CD4-positive, alpha-beta T cell treated with Interleukin-15 for 4 hours (primary cell): ENCODE measurements at places on chromosomes 11 and 22.

- DNase-seq, result no peak
Measured at GRCh38 chr22:20428496-20429253, 8.9 kb downstream of the SCARF2 start.

DNA sequence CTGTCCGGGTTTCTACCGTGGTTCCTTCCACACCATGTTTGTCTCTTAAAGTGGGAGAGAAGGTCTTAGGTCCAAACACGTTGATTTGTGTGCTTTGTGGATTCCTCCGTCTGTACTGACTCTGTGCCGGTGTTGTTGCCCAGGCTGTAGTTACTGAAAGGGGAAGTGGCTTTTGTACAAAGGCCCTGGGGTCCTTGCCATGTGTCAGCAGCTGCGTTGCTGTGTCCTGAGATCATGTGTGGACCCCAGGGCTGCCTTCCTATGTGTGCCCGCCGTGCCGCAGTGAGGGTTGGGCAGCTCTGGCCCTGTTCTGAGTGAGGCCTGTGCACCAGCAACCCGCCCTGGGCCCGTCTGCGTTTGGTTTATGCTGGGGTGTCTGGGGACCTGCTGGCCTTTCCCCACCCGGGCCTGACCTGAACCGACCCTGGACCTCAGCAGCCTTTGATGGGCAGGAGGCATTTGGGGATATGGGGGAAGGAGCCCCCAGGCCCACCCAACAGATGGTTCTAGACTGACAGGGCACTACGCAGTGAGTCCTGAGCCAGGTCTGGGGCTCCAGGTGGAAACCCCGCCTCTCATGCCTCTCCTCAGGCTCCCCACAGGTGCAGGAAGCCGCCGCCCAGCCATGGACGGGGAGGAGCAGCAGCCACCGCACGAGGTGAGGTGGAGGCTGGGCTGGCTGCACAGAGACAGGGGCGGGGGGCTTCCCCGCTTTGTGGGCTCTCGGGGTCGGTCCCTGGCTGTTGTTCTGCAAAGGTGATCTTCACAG is 6.9 kb downstream of the TRABD start:
- DNase-seq, result peak; percentile 48

DNA sequence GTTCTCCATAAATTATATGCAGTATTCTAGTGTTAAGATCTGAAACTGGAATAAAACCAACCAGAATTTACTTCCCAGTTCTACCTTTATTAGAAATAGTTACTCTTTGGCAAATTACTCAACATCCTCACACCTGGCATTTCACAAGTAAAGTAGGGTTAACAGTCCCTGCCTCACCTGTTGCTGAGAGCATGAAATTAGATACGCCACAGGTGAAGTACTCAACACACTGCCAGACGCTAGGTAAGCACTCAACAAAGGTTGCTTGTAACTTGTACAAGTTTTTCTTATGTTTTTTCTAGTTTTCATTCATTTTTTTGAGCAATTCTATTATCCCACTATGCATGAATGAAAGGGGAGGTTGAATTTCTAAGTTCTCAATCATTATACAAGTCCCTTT is 267.6 kb upstream of the ARHGAP42 start:
- no peak for DNase-seq

DNA sequence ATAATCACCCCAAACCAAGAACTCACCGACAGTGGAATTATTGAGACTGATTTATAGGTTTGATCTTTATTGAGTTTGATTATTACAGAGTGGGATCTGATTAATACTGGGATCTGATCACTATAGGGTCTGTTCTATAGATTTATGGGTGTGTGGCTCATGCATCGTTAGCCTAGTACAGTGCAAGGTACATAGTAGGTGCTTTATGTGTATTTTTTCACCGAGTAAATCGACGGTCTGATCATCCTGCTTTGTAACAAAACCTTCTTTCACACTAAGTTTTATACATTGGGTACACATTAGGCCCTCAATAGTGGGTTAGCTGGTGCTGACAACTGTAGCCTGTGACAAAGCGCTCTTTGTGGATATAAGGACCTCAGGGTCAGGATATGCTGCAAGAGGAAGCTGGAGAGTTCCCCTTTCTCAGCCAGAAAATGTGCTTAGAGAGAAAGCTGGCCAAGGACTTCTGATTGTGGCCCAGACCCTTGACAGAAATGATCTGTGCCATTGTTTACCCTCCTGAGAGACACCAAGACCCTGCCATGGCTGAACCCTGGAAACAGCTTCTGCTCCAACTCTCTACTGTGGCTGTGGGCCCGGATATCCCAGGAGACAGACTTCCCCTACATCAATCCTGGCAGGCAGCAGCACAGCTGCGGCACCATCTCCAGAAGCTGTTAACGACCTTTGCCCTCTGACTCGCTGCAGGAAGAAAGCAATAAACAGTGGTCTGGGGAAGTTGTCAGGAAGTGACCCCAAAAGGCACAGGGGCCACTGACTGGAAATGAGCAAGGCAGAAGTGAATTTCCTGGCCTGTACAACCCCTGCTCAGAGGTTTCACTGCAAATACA is 16.1 kb upstream of the TPP1 start:
- DNase-seq, result no peak

DNA sequence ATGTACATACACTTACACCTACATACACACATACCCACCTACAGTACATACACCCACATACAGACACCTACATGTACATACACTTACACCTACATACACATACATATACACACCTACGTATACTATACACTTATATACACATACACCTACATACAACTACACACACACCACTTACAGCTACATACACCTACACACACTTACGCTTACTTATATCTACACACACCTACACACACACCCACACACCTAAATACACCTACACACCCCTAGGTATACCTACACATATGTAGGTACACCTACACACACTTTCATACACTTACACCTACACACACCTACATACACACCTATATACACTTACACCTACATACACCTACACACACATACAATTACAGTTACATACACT is 61.0 kb downstream of the ARHGAP8 start:
- DNase-seq, result no peak

DNA sequence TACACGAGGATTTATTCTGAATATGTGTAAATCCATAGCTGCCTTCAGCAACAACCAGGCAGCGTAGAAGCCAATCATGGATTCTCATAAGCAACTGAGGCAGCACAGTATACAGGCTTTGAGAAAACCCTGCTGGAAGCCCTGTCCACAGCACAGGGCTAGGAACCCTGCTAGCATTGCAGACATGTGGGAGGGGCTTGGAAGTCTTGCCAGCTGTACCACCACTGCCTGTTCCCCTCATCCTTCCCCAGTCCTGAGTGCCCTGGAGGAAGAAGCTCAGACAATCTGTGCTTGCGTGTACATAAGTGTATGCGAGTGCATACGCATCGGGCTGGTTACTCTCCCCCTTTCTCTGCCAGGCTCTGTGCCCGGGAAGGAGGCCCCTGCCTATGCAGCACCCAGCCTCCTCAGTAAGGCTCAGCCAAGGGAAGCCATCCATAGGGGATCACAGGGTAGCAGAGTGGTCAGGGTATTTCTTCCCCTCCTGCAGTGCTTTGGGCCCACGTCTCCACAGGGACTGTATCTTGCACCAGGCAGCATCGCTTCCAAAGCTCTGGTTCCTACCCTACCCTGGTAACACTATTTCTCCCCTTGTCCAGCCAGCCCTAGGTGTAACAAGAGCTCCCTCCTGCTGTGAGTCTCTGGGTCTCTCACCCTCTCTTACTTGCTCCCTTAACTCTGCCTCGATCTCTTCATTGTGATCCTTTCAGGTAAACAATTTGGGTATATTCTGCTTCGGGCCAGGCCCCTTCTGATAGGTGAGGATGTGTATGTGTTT is 90.5 kb downstream of the GALNT18 start:
- no peak for DNase-seq

DNA sequence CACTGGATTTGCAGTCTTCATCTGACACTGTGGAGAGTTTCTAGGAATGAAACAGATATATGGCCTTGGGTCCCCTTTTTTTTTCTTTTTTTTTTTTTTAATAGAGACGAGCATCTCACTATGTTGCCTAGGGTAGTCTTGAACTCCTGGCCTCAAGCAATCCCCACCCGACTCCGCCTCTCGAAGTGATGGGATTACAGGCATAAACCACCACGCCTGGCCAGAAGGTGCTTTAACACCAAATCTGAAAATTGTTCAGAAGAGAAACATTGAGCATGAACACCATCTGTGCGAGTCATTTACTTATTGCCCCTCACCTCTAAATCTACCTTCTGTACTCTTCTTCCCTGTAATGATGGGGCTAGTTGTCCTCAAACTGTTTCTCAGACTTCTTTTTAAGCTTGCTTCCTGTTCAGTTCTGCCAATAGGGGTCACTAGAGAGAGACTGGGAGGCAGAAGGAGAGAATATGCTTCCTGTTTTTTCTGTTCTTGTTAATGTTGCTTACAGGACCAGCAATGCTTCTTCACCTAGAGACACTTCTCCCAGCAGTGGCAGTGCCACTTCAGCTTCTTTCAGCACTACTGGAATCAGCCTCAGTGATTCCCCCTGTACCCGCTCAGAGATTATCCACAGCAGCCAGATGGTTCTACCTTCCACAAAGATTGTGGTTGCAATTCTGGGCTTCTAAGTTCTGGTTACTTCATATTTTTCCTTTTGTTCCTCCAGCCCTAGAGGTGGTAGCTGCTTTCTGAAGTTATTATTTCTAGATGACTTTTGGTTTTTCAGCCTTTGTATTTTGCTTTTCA is 20.8 kb upstream of the ZBED5 start:
- peak; percentile 74 for DNase-seq

GRCh38 chr11:16923987-16924386 is 90.2 kb downstream of the PLEKHA7 start:
- DNase-seq, result no peak

GRCh38 chr11:74694136-74694930 is 36.9 kb downstream of the CHRDL2 start:
- no peak for DNase-seq

DNA sequence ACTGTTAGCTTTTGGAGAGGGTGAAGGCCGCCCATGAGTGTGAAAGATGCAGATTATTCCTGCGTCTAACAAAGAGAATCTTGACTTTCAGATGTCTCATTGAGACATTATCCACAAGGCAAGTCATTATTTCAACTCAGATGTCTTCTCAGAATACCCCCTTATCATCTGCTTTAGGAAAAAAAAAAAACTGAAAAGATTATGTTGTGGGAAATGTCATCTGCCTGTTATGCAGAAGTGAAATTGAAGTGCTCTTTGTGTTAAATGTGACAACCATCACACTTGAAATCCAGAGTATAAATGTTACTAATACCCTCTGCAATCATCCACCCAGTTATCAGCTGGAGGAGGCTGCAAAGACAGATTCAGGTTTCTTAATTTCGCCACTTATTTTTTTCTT is 239.6 kb downstream of the LARGE1 start:
- no peak for DNase-seq

- no peak for DNase-seq
Measured at GRCh38 chr22:20198557-20199319, 47.9 kb upstream of the CCDC188 start.

DNA sequence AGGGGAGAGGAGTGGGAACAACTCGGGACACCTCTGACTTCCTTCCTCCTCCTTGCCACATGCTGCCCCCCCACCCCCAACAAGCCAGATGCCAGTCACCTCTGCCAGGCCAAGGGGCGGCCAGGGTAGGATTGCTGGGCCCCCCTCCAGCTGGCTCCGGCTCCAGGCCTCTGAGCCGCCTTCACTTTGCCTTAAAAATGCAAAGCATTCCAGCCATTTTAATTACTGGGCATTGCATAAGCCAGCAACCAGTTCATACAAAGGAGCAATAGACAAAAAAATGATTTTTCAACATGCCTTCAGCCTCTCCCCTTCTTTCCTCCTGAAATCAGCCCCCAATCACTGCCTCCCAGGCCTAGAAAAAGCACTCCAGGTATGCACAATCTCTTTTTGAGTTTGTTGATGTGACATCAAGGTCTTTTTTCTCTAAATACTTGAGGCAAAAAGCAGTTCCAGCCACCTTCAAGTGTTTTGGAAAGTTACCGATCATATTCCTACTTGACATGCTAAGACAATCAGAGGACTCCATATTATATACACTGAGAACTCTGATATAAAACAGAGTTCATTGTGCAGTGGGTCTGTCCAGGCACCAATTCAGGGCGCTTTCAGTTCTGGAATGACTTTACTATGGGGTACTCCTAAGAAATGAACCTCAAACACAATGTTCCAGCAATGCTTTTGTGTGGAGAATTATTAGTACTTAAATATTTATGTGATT is 12.4 kb upstream of the TIMP3 start:
- no peak for DNase-seq

DNA sequence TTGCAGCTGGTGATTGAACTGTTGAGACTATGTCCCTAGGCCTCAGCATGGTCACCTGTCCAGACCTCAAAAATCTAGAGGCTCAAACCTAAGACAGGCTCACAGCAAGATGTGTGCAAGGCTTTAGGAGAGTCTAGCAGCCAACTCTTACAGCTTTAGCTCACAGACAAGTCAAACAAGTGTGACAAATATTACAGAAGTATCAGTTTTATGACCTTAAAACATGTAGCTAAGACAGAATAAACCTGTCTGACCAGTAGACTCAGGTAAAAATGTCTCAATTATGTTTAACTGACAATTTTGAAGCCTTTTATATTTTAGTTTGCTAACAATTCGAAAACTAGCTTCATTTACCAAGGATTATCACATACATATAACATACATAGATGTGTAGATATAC is 80.0 kb upstream of the HTATIP2 start:
- no peak for DNase-seq

DNA sequence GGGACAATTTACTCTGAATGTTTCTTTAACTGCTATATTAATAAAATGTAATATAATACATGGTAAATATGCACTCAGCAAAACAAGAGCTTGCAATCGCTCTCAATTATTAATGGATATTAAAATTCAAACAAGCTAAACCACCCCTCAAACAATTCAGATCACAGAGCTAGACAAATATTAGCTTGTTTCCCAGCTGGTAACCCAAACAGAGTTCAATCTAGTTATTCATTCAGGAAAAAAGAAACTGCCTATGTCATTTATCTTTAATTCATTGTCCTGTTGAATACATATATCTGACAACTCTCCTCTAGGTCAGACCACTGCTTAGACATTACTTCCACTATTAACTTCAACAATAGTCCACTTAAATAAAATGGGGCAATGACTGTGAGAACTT is 78.7 kb downstream of the SERGEF start:
- DNase-seq, result no peak

- DNase-seq, result no peak
Measured at GRCh38 chr11:36464720-36465119, 45.4 kb downstream of the TRAF6 start.

GRCh38 chr22:45481661-45482060 is 21.0 kb upstream of the FBLN1 start:
- no peak for DNase-seq

GRCh38 chr11:118240999-118241763 is 11.0 kb downstream of the MPZL3 start:
- peak; percentile 82 for DNase-seq

- DNase-seq, result no peak
Measured at GRCh38 chr11:34756591-34756990, 135.7 kb downstream of the EHF start.
